ENCODE measurements at places on chromosomes 5 and 9.
A peak's percentile ranks its signal among the peaks of the same experiment; 100 is the strongest.

DNA sequence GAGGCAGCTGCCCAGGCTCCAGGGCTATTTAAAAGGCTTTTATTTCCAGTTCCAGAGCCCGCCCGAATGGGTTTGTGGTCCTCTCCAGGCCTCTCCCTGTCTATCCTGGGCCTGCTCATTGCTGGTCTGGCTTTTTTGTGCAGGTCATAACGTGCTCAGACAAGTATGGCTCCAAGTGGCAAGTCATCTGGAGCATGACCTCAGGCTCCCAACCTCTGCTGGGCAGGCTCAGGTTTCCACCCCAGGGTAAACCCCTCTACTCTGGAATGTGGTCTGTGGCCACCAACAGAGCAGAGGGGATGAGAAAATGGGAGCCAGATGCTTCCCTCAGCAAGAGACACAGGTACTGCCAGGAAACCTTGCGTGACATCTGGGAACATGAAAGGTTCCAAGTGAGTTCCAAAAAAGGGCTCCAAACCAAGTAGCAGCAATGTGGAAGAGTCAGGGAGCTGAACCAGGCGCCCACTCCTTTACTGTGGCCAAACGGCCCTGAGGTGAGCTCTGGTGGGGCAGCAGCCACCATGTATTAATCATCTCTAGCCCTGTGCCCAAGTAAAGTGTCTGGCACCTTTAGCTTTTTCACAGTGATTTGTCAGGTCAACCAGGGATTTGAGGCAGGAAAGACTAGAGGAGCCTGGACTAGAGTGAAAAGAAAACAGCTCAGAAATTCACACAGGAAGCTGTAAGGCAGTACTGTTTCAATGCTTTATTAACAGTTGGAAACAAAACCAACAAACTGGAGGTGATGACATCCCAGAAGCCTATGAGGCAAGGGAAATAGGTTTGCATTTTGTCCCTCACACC lies 25.7 kb downstream of the PCDHGC5 start:
- peak; percentile 44 for DNase-seq

- no peak for DNase-seq
Observed at GRCh38 chr5:150353032-150353675, 4.3 kb upstream of the TCOF1 start.

DNA sequence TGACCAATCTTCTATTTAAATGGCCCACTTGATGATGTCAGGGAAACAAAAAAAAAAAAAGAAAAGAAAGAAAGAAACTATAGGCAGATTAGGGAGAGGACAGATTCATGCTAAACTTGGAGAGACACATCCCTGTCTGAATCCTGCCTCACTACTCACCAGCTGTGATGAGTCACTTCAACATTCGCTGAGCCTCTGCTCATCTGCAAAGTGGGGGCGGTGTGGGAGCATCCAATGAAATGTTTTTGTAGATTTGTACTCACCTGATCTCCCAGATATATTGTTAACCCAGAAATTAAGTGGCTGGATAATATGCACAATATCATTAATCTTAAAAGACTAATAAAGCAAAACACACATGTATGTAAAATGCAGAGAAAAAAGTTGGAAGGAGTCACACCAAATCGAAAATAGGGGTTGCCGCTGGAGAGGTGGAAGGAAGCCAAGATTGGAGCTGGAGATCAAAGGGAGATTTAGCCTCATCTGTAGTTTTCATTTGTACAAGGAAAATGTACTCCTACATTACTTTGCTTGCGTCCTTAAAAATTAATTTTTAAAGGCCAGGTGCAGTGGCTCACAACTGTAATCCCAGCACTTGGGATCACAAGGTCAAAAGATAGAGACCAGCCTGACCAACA lies 17.0 kb upstream of the ERGIC1 start:
- DNase-seq, result peak; percentile 29

- DNase-seq, result no peak
Observed at GRCh38 chr9:27413511-27414219, 110.4 kb upstream of the IFNK start.

DNA sequence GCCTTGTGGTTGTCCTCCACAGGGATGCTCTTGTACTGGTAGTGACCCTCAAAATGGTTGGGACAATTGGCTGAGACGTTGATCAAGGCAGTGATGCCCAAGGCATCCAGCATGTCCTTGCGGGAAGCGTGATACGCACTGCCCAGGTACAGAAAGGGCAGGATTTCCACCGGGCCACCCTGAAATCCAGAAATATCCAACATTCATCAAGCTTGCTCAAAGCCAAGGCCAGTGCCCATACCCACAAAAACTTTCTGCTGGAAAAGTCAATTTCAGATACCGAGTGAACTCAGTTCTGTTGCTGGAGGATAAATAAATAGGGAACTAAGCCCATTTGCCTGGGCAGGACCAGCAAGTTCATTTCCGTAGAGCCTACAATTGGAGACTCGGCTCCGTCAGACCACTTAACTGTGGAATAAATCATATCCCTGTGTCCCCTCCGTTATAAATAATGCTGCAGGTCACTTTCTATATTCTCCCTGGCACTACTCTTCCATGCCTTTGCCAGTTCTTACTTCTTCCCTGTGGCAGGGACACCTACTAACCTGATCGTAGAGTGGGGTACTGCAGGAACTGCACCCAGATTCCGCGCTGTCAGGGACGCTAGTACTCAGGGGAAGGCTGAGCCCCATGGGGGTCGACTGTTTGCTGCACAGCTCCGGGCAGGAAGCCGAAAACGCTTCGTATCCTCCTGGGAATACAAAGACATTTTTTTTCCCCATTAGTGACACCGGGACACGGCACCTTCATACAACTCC lies 1.2 kb downstream of the DUSP1 start:
- DNase-seq, result no peak

GRCh38 chr5:96439477-96440184 lies 6.6 kb upstream of the PCSK1 start:
- no peak for DNase-seq

DNA sequence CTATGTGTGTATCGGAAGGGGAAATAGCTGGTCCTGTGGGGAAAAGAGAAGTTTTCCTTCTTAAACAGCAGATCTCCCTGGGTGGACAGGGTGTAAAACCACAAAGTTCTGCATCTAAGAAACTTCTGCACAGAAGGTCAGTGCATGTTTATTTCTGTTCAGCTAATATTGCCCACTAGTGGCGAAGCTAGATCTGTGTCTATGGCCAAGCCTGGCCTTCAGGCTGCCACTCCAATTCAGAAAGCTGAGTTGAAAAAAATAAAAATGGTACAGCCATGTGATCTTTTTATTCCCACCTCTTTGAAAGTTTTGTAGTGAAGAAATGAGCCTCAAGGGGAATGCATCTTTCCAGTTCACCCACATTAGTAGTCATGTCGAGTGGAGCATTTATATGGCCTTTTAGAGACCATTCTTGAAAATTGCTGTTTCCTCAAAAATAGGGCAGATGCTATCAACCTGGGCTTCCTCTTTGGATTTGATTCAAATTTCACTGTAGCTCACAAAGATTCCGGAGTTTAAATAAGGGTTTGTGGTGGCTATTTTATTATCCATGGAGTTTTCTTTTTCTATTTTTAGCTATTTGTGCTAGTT lies 488.0 kb downstream of the PRELID2 start:
- peak; percentile 31 for DNase-seq

- DNase-seq, result no peak
Observed at GRCh38 chr5:157342822-157343402, 77.0 kb downstream of the CYFIP2 start.

GRCh38 chr5:175778951-175779503 lies 92.4 kb upstream of the CPLX2 start:
- DNase-seq, result no peak

GRCh38 chr5:149793256-149793550 lies 63.1 kb downstream of the PPARGC1B start:
- DNase-seq, result no peak

GRCh38 chr9:71326360-71326759 lies 204.9 kb upstream of the TRPM3 start:
- no peak for DNase-seq

GRCh38 chr9:121185178-121185745 lies 16.4 kb downstream of the RAB14 start:
- no peak for DNase-seq

DNA sequence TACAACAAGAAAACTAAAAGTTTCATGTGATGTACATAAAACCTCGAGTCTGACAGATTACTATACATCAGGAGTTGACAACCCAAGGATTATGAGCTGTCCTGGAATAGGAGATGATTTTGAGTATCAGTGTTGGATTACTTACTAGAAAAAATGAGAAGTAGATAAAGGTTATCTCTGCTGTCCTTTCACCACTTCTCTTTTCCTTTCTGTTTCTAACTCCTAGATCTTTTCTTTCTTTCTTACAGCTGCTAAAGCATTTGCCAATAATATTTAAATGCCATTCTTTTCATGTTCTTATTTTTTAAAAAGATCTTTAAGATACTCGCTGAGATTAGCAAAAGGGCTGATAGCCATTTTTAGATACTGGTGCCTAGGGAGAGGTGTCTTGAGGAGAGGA lies 14.8 kb downstream of the RBM27 start:
- no peak for DNase-seq

DNA sequence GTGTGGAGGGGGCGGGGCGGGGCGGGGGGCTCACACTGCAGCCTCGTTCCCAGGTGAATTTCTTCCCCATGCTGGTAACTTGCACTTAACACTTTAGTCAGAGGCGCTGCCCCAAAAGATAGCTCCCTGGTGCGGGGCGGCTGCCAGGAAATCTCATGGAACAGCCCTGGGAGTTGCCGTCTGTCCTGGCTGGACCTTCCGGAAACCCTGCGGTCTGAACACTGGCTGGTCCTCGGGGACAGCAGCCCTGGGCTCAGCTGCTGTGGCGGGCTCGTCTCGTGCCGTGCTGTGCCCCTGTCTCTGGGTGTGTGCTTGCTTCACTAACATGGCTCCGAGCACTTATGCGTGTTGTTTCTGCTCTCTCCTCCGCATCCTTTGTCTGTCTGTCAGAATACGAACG lies 25.8 kb downstream of the PTGES2 start:
- no peak for DNase-seq

- DNase-seq, result no peak
Observed at GRCh38 chr5:154334406-154335064, 111.3 kb upstream of the SAP30L start.

DNA sequence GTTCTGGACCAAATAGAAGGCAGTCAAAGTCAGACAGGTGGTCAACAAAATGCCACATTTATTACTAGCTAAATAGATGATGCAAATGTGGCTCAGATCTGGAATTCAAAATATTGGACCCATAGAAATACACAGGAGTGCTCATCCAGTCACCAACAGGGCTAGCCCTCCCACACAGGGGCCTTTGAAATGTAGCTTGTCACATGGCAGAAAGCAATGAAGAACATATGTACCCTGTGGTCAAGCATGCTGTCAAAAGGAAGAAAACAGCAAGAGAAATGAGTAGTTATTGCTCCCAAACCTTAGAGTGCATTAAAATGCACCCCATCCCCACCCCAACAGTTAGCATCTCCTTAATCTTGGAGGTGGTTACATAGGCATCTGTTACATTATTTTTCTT lies 20.9 kb upstream of the CCDC112 start:
- no peak for DNase-seq

- no peak for DNase-seq
Observed at GRCh38 chr5:133265720-133266526, 214.1 kb downstream of the HSPA4 start.

DNA sequence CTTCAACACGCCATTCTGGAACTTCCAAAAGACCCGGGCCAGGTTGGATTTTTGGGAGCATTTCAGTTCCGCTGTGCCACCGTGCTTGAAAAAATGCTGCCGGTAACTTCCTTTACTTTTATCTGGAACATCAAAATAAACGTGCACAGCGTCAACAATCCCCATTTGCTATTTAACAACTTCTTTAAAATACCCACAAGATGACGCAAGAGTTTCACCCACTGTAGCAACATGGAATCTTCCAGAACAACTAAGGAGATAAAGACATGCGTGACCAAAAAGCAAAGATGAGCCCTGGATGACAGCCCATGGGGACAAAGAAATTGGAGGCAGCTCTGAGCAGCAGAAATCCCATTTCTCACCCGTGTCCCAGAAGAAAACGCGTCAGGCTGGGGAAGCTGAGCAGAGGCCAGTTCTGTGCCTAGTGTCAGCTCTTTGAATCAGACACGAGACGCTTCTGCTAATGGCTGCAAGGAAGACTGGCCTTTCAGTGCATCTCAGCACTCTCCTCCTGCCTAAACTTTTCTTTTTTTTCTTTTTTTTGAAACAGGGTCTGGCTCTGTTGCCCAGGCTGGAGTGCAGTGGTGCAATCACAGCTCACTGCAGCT lies 61.3 kb downstream of the SECISBP2 start:
- no peak for DNase-seq

DNA sequence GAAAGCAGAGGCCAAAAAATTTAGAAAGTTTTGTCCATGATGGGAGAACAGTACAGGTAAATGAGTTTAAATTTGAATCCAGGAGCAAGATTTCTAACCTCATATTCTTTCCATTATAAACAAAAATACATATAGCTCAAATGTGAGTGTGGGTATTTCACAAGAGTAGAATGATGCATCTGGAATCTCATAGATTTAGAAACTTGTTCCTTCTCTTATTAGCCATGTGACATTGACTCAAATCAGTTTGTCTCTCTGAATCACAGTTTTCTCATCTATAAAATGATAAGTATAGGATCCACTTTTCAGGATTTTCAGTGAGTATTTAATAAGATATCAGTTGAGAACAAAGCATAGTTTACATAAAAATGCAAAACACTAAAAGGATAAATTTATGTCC lies 436.3 kb upstream of the PAPPA start:
- no peak for DNase-seq

DNA sequence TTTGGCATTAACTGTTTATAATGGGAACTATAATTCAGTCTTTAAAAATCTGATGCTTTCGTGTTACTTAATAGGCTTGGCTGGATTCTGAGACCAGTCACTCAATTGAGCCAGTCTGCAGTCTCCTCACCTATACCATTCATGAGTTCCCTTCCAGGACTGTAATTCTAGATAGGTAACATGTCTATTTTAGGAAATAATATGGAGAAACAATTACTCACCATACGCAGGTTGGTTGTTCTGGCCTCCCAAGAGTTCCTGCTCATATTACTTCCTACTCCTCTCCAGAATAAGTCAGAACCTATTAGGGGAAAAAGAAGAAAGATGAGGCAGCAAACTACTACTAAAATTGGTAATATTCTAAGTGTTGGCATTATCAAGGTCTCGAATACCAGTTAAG lies 4.5 kb upstream of the IARS1 start:
- DNase-seq, result no peak

DNA sequence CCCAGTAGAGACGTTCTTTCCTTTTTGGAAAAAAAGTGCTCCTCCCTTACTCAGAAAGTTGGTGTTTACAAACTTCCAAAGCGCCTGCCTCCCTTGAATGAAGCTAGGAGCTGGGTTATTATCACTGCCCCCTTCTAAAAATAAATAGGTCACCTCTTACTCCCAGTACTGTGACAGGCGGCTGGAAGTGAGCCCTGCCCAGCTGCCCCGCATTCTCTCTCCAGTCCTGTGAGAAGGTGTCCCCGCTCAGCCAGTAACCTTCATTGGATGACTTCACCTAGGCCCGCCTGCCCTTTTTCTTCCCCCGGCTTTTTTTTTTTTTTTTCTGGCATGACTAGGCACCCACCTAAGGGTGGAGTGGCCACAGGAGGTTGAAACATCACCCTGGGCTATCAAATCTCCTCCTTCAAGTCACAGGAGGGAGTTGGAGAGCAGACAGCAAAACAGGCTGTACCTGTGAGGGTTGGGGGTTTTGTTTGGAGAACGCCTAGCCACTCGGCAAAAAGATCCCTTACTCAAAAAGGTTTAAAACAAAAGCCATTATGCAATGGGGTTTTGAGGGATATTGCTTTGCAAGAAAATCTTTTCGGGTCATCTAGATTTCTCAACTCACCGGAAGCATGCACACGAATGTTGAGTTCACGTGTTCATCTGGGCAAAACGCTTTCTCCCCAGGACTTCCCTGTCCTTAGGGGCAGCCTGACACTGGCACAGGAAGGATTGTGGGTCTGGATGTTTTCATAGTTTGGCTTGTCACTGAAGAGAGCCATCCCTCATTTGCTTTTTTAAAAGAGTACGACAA lies 43.3 kb upstream of the ZNF622 start:
- DNase-seq, result no peak
